ENCODE measurements at places on chromosomes 3 and 15.

DNA sequence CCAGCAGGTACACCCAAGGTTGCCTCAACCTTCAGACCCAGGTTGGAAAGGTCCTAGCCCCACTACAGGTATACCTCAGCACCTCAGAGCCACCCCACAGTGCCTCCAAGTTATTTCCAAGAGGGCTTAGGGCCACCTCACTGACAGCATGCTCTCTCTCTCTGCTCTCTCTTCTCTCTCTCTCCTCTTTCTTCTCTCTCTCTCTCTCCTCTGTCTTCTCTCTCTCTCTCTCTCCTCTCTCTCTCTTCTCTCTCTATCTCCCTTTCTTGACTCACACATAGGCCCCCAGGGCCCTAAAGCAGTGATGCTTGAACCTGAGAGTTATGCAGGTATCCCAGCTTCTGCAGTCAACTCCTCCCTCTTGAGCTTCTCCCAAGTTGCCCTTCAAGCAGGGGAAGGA is 4.2 kb downstream of the CAV3 start:
- DNase-seq = no peak

DNA sequence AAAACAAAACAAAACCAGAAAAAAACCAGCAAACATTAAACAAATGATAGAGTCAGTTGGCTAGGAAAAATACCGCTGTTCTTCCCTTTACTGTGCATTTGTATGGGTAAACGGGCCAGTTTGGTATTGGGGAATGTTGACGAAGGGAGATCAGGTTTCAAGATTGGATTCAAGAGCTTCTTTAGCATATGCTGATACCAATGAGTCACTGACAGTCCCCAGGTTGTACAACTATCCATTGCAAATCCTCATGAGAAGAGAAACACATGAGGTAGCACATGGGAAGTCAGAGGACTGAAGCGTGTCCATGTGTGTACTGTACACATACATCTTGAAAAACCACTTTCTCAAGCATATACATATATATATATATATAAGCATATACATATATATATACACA is 25.6 kb downstream of the TIGIT start:
- DNase-seq = no peak

DNA sequence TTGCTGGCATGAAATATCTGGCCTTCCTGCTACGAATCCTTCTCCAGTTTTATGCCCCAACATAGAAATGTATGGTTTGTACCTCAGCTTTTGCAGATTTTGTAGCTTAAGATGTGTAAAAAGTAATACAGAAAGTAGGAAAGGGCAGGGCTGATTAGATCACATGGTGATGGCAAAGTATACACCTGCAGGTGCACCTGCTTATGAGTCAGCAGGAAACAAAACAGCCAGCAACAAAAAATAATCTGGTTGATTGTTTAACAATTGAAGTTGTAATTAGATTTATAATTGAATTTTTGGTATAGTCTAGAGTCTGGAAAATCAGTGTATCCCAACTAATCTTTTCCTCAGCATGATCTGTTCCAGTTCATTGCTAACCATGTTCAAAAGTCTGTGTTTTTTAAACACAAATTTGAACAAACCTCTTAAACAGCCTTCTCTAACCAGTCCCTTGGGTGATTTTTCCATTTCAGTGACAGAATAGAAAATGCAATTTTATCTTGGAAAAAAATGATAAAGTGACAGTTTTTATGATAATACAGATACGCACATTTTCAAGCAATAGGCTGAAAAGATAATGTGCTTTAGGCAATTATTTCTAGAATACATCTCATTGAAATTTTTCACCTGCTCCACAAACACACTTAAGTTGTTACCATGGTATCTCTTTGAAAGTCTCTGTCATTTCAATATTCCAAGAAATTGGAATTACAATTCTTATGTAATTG is 477.4 kb downstream of the NAALADL2 start:
- no peak for DNase-seq

DNA sequence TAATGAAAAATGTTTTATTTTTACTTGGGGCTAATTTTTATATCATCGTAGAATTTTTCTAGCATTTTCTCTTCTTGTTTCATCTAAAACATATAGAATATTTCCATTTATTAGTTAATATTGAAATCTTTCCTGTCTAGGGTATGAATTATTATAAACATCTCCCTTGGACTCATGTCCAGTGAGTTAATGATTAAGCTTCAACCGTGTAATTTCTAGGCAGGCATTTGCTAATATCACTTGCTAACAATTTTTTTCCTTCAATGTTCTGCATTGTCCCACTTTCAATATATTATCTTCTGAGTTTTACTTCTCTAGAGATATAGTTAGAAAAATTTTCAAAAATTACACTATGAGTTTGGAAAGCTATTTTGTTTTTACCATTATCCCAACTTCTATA is 1371.6 kb upstream of the EPHA6 start:
- DNase-seq = no peak

- peak; percentile 66 for DNase-seq
Measured at GRCh38 chr3:44175070-44175469, 66.6 kb upstream of the TOPAZ1 start.

GRCh38 chr3:47017504-47018268 is 38.2 kb downstream of the NBEAL2 start:
- DNase-seq = no peak

DNA sequence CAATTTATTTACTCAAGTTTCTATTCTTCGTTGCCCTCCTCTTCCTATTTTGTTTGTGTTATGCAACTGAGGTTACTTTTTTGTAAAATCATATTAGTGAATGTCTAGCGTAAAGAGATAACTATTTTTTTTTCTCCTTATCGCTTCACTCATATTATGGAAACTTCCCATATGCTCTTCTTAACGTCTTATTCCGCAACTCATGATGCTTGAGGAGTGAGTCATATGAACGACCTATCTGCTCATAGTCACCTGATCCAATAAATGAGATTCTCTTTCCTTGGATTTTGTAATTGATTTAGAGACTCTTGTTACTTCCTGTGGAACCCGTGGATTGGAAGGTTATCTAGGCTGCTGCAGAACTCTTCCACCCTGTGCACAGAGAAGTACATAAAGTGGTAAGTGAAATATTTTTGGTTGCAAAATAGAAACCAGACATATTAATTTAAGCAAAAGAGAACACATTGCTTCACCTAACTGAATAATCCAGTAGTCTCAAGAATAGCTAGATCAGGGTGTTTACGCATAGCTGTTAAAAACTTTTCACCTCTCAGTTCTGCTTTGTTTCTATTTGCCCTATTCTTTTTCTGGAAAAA is 719.3 kb upstream of the SGO1 start:
- DNase-seq = no peak

DNA sequence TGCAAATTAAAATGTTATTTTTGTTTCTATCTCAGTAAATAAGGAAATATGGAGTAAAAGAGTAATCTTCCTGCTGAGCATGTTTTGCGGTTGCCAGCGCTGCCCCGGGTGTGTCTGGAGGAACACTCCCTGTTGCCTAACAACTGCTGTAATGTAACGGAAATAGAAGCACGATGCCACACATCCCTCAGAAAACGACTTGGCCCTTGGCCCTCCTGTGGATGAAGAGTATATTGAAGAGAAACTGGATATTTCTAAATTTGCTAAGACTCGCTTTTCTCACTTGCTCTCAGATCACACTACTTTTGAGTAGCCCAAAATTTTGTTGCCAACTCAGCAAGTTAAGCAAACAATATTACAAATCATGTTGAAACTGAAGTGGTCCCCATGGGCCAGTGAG is 18.9 kb downstream of the CX3CR1 start:
- DNase-seq = no peak

- DNase-seq = no peak
Measured at GRCh38 chr3:125375950-125376679, 990 bp upstream of the ZNF148 start.
